ENCODE measurements at places on chromosomes 1 and 21. TPM values are rescaled to one million over a fixed set of nuclear protein-coding genes. Genes with fewer than 3 reads are reported as not detected.

The GUCA2B gene
- polyA plus RNA-seq = not detected

The USH2A gene
- polyA plus RNA-seq = not detected

The BCL2L15 gene
- polyA plus RNA-seq = 2.1 TPM

The KRTAP10-4 gene
- not detected for polyA plus RNA-seq

All from A549 (cell line).